ENCODE measurements at places on chromosomes 2 and 18.

DNA sequence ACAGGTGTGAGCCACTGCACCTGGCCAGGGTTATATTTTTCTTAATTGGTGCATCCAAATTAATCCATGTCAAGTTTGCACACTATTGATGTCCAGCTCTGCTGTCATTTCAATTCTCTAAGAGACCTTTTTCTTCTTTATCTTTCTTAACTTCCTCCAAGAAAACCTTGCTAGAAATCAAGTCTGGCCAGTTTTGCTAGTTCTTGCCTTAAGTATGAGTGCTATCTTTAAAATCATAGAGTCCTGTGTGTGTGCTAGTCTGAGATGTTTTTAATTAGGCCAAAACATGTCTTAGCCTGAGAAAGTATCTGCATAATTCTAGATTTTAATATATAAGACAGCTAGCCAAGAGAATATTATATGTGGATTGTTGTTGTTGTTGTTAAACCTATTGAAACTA lies 56.2 kb upstream of the SLC39A10 start:
- DNase-seq = no peak

- no peak for DNase-seq
Observed at GRCh38 chr2:121699421-121700333, 37.0 kb downstream of the NIFK start.

DNA sequence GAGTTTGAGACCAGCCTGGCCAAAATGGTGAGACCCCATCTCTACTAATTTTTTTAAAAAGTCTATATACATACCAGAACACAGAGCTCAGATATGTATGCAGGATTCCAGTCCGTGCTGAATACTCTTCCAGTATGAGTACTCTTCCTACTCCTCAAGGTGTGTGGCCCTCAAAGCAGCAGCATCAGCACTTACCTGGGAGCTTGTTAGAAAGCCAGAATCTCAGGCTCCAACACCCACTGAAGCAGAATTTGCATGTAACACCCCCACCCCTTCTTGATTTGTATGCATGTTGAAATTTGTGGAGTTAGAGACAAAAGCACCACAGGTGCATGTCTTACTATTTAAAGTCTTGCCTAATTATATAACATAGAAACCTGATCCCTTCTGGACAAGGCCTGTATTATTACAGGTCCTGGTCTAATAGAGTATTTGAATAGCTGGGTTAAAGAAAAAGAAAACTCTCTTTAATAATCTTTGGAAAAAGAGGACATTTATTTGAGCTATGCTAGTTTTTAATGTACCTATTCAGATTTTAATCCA lies 50.3 kb upstream of the NFE2L2 start:
- DNase-seq = no peak

- no peak for DNase-seq
Observed at GRCh38 chr2:24336811-24337210, 23.5 kb downstream of the ITSN2 start.

DNA sequence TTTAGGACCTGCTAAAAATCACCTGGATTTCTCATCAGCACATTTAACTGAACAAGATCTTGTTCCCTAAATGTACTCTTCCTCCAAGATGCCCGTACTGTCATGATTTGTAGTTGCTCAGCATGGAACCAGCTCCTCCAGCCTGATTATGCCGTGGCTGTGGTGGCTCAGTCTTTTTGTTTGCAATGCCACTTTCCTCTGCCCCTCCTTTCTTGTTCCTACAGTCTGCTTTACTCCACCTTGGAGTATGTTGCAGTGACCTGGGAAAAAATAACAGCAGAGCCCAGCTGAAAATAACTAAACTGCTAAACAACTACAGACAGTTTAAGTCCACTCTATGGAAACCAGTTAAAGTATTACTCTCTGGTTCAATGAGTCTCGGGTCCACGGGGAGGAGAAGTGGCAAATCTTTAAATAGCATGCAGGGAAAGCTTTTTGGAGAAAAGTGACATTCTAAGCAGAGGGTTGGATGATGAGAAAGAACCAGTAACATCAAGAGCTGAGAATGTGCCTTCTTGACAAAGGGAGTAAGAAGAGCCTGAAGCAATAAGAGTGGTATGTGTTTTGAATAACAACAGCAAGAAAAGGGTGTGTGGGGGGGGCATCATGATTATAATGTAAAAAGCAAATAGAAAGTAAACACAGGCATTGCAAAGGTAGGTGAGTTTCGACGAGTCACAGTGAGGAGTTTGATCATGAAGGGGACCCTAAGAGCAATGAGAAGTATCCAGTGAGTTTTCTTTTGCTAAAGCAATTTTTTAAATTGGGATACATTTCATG lies 225.7 kb downstream of the TMX3 start:
- DNase-seq = no peak

- no peak for DNase-seq
Observed at GRCh38 chr18:24990671-24991134, 361.3 kb downstream of the ZNF521 start.

GRCh38 chr2:233464531-233465240 lies 101.9 kb downstream of the USP40 start:
- DNase-seq = peak; percentile 7

DNA sequence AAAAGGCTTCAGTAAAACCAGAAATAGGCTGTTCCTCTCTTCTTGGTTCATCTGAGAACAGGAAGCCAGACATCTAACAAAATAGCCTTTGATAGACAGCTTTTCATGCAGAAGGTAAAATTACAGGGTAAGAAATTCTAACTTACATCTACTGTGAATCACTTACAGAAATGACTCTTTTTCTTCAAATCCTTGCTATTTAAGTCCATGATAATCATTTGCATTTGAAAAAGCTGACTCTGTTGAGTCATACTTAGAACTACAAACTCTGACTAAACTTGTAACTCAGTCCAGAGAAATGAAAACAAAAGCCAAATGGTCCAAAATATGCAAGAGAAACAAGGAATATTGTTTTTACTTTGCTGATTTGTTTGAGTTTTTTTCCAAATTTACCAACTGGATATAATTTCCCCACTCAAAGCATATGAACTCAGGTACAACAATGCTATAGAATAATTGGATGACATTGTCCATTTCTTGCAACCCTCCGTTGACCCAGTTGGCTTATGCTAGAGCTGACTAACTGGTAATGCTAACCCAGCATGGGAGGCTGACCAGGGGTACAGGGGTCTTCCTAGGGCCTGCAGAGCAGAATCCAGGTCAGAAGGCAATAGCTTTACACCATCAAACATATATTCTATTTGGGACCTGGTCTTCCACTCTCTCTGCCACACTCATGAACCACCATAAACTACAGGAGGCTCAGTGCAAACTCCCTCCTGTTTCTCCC lies 18.8 kb upstream of the MREG start:
- no peak for DNase-seq

- DNase-seq = no peak
Observed at GRCh38 chr2:224630659-224631550, 45.7 kb upstream of the CUL3 start.

DNA sequence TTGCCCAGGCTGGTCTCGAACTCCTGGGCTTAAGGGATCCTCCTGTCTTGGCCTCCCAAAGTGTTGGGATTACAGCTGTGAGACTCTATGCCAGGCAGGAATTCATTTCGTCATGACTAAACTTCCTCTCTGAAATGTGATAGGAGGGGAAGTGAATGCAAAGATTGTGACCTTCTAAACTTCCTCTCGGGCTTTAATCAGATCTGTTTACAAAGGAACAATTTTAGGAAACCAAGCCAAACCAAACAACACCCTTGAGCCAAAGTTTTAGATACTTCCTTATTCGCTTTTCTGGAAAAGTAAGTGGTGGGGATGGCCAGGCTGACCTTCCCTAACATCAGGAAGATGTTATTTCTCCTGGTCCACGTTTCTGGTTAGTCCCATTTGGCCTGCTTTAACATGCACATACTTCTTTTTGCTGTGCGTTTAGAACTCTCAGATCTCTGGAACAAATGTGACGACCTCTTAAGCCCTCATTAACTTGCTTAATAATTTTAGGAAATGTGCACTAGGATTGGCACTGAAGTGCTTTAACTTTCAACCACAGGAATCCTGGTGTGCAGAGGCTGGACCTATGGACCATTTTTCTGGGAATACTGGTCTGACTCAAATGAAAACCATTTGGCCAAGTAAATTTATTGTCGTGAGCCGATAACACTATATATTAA lies 33.2 kb upstream of the YES1 start:
- DNase-seq = no peak

GRCh38 chr2:234256516-234256915 lies 206.0 kb downstream of the SPP2 start:
- DNase-seq = no peak

- DNase-seq = no peak
Observed at GRCh38 chr2:96404446-96405373, 69.1 kb downstream of the NCAPH start.

DNA sequence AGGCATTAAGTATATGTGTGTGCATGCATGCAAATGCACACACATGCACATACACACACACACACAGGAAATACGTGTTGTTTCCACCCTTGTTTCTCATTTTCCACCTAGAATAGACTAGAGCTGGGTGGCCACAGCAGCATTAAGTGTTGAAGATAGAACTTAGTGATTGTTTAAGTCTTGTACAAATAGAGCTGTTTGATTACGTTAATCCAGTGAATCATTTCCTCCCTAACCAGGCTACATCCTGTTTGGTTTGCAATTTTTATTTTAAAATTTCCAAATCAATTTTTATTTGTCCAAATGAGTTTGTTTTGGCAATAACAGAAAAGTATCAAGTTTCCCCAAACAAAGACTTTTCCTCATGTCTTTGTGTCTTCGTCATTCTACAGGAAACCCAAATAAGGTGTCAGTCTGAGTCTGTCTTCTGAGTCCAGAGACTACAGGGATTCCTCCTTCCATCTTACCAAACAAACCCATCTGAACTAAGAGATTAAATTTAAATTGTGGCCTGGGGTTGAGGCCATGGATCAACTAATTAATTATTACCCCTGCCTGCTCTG lies 74.6 kb upstream of the GALNT5 start:
- no peak for DNase-seq

DNA sequence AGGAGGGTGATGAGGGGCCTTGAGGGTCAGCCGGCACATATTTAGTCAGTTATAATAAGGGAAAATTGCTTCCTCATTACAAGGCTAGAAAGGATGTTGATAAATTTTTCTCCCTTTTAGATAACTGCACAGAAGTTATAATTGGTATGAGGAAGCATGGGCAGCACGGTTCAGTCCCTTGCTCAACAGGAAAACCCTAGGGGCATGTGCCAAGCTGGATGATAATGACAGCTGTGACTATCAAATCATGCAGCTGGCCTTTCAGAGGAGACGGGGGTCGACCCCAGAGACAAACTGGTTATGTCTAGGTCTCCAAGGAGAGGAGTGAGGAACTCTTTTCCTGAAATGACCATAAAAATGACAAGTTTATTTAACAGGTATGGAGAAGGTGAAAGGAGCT lies 448.1 kb upstream of the VRK2 start:
- no peak for DNase-seq

DNA sequence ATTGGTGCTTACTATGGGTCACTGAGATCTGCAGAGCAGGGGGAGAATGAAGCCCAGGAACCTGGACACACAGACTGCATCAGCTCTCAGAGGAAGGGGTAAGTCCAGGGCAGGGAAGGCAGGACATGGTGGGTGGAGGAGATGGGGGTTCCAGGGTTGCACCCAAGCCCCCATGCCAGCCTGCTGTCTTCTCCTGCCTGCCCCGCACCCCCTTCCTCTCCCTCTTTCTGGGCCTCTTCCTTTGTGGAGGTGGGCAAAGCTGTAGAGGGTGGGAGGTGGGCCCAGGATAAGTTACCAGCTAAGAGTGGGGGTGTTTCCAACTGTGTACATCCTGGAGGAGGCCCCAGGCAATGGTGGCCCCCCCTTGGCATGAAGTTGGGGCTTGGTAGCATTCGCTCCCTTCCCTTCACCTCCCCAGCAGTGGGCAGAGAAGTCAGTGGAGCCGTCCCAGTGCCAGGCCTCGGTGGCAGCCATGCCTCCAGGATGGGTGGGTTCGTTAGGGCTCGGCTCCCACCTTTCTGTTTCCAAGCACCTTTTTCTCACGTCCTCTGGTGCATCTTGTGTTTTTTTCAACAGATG lies 132.2 kb downstream of the CLIP4 start:
- no peak for DNase-seq

DNA sequence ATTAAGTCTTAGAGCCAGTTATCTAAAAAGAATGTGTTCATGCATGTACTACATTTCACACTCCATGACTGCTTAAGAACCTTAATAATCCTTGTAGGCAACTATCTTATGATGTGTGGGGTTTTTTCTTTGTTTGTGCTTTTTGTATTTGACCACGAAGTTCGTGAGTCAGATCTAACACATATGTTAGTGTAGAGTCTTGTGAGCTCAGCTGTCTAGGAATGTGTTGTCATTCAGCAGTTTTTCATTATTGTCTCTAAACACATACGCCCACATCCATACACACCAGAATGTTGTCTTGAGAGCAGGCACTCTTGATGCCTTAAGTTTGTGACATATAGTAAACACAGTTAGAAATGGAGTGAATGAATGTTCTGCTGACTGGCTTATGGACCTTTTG lies 38.4 kb downstream of the CAB39 start:
- no peak for DNase-seq

DNA sequence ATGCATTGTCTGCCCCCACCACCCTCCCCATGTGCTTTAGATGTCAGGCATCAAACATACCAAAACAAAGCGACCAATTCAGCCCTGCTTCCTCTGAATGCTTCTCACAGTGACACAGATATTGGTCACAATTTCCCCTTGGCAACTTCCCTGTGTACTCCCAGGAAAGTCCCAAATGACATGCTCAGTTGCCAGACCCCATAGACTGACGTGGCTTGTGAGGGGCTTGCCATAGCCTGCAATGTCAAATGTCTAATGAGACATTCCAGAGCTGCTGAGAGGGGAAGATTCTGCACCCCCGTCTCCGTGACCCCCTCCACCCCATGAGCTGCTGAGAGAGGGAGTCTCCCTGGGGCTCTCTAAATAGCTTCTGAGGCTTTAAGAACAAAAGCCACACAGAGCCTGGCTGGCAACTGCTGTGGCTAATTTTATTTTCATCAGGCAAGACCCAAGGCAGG lies 47.3 kb downstream of the RFTN2 start:
- no peak for DNase-seq

DNA sequence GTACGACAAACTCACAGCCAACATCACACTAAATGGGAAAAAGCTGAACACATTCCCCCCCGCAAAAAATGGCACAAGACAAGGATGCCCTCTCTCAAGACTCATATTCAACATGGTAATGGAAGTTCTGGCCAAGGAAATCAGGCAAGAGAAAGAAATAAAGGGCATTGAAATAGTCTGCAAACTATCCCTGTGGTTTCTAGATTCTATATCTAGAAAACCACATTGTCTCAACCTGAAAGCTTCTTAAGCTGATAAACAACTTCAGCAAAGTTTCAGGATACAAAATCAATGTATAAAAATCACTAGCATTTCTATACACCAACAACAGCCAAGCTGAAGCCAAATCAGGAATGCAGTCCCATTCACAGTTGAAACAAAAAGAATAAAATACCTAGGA lies 294.6 kb upstream of the CYP26B1 start:
- DNase-seq = no peak

- DNase-seq = peak; percentile 67
Observed at GRCh38 chr2:1784087-1784486, 39.8 kb upstream of the PXDN start.

DNA sequence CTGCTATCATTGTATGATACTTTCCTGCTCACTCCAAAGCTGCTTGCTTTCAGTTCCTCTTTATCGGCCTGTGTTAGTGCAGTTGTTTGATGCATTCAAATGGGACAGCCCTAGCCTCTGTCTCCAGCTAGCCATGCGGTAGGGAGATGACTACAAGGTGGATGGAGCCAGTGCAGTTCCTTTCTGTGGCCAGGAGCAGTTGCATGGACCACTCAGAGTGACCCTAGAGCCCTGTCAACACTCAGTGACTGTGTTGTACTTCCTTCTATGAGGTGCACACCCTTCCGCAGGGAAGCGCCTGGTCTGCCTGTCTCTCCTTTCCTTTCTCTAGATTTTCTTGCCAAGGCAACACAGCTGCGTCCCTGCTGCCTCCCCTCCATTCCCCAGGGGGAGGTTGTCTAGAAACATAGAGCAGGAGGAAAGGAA lies 33.8 kb downstream of the KCNS3 start:
- DNase-seq = peak; percentile 40
